ENCODE measurements at places on chromosomes 2 and 18. TPM values are rescaled to one million over a fixed set of nuclear protein-coding genes. Genes with fewer than 3 reads are reported as not detected.

- no peak overlapping the region for H3K27ac ChIP-seq
- no peaks in the 10 kb centered on the region for H3K36me3 ChIP-seq
- H3K4me1 ChIP-seq: peaks cover 3% of the 10 kb centered on the region
These were observed 47.9 kb upstream of the KCNF1 start for GRCh38 chr2:10863837-10864236.

DNA sequence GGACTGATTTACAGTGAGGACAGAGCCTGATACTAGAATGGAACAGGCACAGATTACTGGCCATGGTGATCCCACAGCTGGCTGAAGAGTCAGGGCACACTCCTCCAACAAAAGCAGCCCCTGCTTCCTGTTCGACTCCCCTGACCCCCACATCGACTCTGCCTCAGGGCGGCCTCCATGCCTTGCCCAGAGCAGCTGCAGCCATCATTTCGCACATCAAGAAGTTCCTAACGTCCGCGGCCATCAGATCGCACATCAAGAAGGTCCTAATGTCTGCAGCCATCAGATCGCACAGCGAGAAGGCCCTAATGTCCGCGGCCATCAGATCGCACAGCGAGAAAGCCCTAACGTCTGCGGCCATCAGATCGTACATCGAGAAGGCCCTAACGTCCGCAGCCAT, 192.8 kb upstream of the PXDN start:
- DNase-seq: no peak
- H3K27ac ChIP-seq: no peak overlapping the region
- no peak overlapping the region for H3K4me3 ChIP-seq

DNA sequence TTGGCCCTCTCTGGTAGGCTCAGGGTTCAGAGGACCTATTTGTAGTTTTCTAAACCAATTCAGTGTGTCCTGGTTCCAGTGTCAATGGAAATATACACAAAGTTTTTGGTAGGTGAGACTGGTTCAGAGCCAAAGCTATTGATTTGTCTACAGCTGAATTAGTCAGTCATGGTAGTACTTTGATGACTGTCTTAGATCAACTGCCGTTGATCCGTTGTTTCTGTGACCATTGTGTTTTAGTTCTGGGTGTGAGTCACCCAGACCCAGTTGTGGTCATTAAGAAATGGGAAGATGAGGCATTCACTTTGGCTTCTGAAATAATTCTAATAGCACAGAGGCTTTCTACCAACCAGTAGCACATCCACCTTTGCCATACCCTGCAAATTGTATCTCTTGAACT, 16.0 kb upstream of the RPE start:
- peak; percentile 16 for DNase-seq
- H3K27ac ChIP-seq: no peak overlapping the region
- no peaks in the 10 kb centered on the region for H3K36me3 ChIP-seq
- H3K4me3 ChIP-seq: no peak overlapping the region
- H3K4me1 ChIP-seq: no peaks in the 10 kb centered on the region

GRCh38 chr2:125313806-125314205, 1288.7 kb downstream of the CNTNAP5 start:
- no peak overlapping the region for H3K27ac ChIP-seq
- no peak overlapping the region for H3K4me3 ChIP-seq
- H3K4me1 ChIP-seq: no peaks in the 10 kb centered on the region
- no peaks in the 10 kb centered on the region for H3K27me3 ChIP-seq
- DNase-seq: no peak
- no peaks in the 10 kb centered on the region for H3K36me3 ChIP-seq

PPIL3 gene
- 34.6 TPM for total RNA-seq

GRCh38 chr2:202299712-202300111, 34.1 kb downstream of the NOP58 start:
- no peaks in the 10 kb centered on the region for H3K27me3 ChIP-seq
- no peak overlapping the region for H3K4me3 ChIP-seq
- H3K4me1 ChIP-seq: peaks cover 4% of the 10 kb centered on the region
- H3K36me3 ChIP-seq: peaks cover 70% of the 10 kb centered on the region
- H3K27ac ChIP-seq: no peak overlapping the region
- no peak for DNase-seq

KRCC1 gene
- total RNA-seq: 17.7 TPM

ACVR1C gene
- 0.62 TPM for total RNA-seq

POU3F3 gene
- 0.09 TPM for total RNA-seq

GRCh38 chr18:25187521-25188192, 164.3 kb downstream of the ZNF521 start:
- H3K4me1 ChIP-seq: no peaks in the 10 kb centered on the region
- no peaks in the 10 kb centered on the region for H3K36me3 ChIP-seq
- H3K27me3 ChIP-seq: no peaks in the 10 kb centered on the region
- H3K27ac ChIP-seq: no peak overlapping the region
- no peak for DNase-seq

DNA sequence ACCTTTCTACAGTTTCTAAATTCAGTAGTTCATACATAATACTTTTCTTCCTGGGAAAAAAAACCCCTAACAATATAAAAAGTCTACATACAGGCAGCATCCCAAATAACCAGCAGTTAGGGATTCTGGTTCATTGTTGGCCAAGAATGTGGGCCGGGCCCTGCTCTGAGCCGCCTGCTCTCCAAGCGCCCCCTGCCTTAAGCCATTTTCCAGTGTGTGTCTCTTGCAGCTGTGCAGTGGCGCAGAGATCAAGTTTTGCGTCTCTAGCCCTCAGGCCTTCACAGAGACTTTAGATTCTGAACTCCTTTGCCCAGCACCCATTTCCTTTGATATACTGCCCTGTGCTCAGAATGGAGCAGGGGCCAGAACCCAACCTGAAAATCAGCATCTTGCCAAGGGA, 32.9 kb downstream of the RMC1 start:
- no peaks in the 10 kb centered on the region for H3K27me3 ChIP-seq
- no peak overlapping the region for H3K27ac ChIP-seq
- no peaks in the 10 kb centered on the region for H3K4me1 ChIP-seq
- peaks cover 62% of the 10 kb centered on the region for H3K36me3 ChIP-seq

DNA sequence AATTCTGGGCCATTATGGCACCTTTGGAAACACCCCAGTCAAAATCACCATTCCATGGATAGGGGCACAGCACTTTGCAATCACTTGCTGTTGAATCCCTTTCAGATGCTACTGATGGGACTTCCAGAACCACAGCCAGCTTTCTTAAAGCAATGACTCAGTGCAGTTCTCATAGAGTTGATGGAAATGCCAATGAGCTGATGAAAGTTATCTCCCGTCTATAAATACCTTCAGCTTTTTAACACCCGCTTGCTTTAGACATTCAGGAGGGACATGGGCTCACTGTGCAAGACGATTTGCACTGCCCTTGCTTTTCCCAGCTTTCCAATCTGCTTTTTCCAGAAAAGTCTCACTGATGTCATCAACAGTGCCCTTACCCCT, 66.7 kb upstream of the RPL31 start:
- peaks cover 18% of the 10 kb centered on the region for H3K4me1 ChIP-seq
- H3K36me3 ChIP-seq: no peaks in the 10 kb centered on the region
- no peaks in the 10 kb centered on the region for H3K27me3 ChIP-seq

DNA sequence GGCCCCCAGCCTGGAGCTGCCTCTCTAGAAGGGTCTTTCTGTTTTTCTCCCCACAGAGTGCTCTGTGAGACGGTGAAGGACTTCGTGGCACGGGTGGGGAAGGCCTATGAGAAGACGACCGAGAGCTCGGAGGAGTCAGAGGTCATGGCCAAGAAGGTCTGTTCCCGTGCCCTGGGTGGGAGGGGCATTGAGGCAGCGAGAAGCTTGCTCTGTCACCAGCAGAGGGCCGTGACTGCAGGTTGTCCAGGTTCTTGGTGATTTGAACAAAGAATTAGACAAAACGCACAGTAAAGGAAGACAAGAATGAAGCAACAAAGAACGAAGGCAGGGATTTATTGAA, 93.9 kb downstream of the DGKD start:
- no peaks in the 10 kb centered on the region for H3K4me1 ChIP-seq
- no peaks in the 10 kb centered on the region for H3K27me3 ChIP-seq
- H3K27ac ChIP-seq: no peak overlapping the region
- peaks cover 3% of the 10 kb centered on the region for H3K36me3 ChIP-seq

- no peak overlapping the region for H3K27ac ChIP-seq
- H3K36me3 ChIP-seq: no peaks in the 10 kb centered on the region
- DNase-seq: peak; percentile 11
- H3K4me3 ChIP-seq: no peak overlapping the region
- no peaks in the 10 kb centered on the region for H3K4me1 ChIP-seq
- H3K27me3 ChIP-seq: no peaks in the 10 kb centered on the region
These were observed 309.1 kb upstream of the CYRIA start for GRCh38 chr2:16974688-16975087.

GRCh38 chr2:237629739-237630138, 2.4 kb downstream of the LRRFIP1 start:
- DNase-seq: peak; percentile 54
- H3K4me3 ChIP-seq: no peak overlapping the region
- peaks cover 13% of the 10 kb centered on the region for H3K4me1 ChIP-seq
- H3K36me3 ChIP-seq: no peaks in the 10 kb centered on the region
- no peaks in the 10 kb centered on the region for H3K27me3 ChIP-seq

GRCh38 chr18:34039201-34039600, 185.5 kb downstream of the NOL4 start:
- H3K4me1 ChIP-seq: no peaks in the 10 kb centered on the region
- no peak overlapping the region for H3K4me3 ChIP-seq
- DNase-seq: no peak
- no peak overlapping the region for H3K27ac ChIP-seq
- H3K27me3 ChIP-seq: no peaks in the 10 kb centered on the region

DNA sequence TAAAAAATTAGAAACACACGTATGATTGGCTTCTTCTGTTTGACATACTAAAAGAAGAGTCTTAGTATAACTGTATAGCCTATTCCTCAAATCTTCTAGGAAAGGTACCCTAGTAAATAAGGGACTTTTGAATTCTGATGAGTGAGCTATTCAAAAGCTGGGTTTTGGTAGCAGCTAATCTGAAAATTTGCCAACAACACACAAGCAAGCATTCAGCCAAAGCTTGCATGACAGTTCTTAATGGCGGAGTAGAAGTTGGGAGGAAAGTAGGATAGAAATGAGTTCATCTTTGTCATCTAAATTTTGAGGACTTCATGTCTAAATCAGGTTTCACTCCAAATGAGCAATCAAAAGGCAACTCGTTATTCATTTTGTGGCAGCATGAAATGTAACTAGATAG, 813.0 kb downstream of the MBD2 start:
- no peaks in the 10 kb centered on the region for H3K36me3 ChIP-seq
- no peaks in the 10 kb centered on the region for H3K27me3 ChIP-seq
- H3K4me3 ChIP-seq: no peak overlapping the region

DNA sequence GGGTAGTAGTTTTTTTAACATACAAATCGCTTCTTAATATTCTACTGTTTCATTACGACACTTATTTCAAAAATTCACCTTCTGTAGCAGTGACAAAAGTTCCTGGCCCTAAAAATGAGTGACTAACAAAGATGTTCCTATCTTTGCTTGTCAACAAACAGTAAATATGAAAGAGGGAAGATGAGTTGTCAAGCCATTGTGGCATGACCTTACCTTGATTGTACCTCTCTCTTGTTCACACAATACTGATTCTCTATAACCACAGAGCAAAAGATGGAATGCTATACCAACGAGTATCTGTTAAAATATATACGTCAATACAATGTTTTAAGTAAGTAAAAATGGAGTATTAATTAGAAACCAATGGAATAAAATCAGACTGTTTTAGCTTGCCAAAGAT, 14.7 kb upstream of the GCG start:
- DNase-seq: no peak
- peaks cover 26% of the 10 kb centered on the region for H3K36me3 ChIP-seq
- H3K27me3 ChIP-seq: no peaks in the 10 kb centered on the region
- no peak overlapping the region for H3K27ac ChIP-seq
- H3K4me3 ChIP-seq: no peak overlapping the region
- H3K4me1 ChIP-seq: no peaks in the 10 kb centered on the region

GRCh38 chr18:9615280-9615797, 980 bp upstream of the PPP4R1 start:
- peak overlapping the region; percentile 56 for H3K4me3 ChIP-seq
- H3K36me3 ChIP-seq: peaks cover 6% of the 10 kb centered on the region
- no peaks in the 10 kb centered on the region for H3K27me3 ChIP-seq
- no peak for DNase-seq
- H3K27ac ChIP-seq: peak overlapping the region; percentile 79

GRCh38 chr18:61765097-61765496, 127.7 kb downstream of the RNF152 start:
- no peak overlapping the region for H3K4me3 ChIP-seq
- peak overlapping the region; percentile 62 for H3K27ac ChIP-seq
- H3K27me3 ChIP-seq: no peaks in the 10 kb centered on the region

LRRC30 gene
- total RNA-seq: not detected

DNA sequence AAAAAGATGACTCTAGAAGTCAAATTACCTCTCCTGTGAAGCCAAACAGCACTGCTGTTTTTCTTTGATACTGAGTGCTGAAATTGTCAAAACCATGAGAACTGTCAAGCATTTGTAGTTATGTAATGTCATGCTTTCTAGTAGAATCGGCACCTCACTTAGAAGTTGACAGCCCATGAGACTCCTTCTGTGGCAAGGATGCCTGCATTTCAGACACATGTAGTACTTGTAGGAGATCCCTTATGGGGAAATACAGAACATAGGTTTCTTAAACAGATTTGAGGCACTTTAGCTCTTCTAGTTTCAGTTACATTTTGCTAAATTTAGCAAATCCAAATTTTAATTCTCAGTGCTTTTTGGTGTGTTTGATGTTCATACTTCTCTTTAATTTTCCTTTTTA, 15.7 kb downstream of the ZNF407 start:
- no peak overlapping the region for H3K4me3 ChIP-seq
- no peaks in the 10 kb centered on the region for H3K36me3 ChIP-seq
- H3K27me3 ChIP-seq: no peaks in the 10 kb centered on the region

STPG4 gene
- 0.64 TPM for total RNA-seq

DNA sequence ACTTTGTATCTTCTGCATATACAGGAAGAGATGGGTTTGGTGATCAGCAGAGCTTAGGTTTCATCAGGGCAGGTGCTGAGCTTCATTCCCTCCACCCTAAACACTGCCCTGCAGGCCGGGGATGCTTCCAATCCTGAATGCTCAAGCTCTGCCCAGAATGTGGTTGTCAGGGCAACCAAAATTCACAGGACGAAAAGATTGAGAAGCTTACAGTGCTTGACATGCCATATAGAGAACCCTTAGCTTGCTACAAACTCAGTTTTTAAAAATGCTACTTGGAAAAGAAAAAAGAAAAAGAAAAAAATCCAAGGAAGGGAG, 65.6 kb downstream of the SH3RF3 start:
- H3K27me3 ChIP-seq: no peaks in the 10 kb centered on the region
- no peak overlapping the region for H3K27ac ChIP-seq
- no peak for DNase-seq
- no peaks in the 10 kb centered on the region for H3K36me3 ChIP-seq

UGT1A4 gene
- not detected for total RNA-seq

ITGB6 gene
- 7.6 TPM for total RNA-seq

DNA sequence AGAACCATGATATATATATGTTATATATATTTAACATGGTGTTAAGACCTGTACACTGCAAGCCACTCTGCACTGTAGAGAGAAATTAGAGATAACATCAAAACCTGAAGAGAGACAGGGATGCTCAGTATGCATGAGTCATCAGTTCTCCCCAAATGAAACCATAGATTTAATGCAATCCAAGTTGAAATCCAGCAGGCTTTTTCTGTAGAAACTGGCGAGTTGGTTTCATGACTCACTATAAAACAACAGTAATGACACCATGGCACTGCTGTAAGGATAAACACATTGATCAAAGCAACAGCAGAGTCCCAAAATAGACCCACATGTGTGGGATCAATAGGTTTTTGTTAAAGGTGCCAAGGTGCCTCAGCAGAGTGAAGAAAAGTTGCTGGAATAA, 65.8 kb downstream of the RTP5 start:
- peaks cover 4% of the 10 kb centered on the region for H3K27me3 ChIP-seq
- H3K4me1 ChIP-seq: no peaks in the 10 kb centered on the region
- peak; percentile 42 for DNase-seq

GRCh38 chr2:207766697-207767460, 2.8 kb downstream of the FZD5 start:
- no peak for DNase-seq
- H3K36me3 ChIP-seq: no peaks in the 10 kb centered on the region
- H3K27ac ChIP-seq: no peak overlapping the region
- H3K4me3 ChIP-seq: peak overlapping the region; percentile 31
- peaks cover 9% of the 10 kb centered on the region for H3K4me1 ChIP-seq
- peaks cover 4% of the 10 kb centered on the region for H3K27me3 ChIP-seq

Measured in astrocyte (in vitro differentiated cells and primary cell).